ENCODE measurements at places on chromosomes 3 and 15.
A peak's percentile ranks its signal among the peaks of the same experiment; 100 is the strongest.

DNA sequence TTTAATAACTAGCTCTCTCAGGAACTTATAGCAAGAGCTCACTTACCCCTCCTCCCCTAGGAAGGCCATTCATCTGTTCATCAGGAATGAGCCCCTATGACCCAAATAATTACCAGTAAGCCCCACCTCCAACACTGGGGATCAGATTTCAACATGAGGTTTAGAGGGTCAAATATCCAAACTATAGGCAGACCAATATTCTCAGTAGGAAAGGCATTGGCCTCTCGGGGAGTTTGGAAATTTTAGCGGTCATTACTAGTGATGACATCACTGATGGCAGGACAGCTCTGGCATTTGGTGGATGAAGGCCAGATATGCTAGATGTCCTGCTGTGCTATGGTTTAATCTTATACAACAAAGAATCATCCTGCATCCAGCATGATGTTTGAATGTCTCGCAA, 15.2 kb upstream of the CD47 start:
- no peak for DNase-seq

- DNase-seq: no peak
Measured at GRCh38 chr15:66702787-66703539, 927 bp downstream of the SMAD6 start.

DNA sequence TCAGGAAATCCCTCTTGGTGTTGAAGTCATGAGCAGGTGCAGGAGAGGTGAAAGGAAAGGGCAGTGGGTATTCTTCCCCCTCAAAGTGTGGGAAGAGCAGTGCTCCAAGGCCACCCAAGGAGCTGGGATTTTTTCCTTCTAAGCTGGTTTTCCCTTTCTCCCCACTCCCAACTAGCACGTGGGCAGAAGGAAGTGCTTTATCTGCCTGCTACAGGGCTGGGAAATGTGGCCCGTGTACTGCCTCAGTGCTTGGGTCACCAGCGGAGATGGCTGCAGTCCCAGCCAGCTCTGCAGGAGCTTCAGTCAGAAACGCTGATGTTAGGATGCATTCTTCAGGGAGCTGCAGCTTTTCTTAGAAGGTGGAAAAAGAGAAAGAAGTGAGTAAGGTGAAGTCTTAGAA, 99.2 kb downstream of the CACNA1D start:
- DNase-seq: no peak

DNA sequence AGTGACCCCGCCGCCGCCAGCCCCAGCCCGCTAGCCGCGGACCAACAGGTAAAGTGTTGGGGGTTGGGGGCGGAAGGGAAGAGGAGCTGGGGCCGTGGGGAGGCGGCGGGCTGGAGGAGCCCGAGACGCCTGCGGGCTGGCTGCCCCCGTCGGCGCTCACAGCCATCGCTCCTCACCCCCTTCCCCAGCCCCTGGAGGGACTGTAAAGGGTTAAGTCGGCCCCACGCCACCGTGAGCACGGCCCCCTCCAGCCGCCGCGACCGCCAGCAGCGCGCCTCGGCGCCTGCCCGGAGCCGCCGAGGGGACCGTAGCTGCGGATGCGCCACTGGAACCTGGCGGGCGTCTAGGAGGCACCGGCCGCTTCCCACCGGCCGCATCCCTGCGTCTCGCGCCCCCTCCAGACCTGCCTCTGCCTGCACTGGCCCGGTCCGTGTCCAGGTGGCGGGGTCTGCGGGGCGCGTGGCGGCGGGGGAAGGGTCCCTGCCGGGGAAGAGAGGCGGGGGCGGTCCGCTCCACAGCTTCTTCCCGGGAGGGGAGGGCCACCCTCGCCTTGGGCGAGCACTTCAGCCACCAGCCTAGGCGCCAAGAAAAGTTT, 522 bp downstream of the MED12L start:
- DNase-seq: no peak

DNA sequence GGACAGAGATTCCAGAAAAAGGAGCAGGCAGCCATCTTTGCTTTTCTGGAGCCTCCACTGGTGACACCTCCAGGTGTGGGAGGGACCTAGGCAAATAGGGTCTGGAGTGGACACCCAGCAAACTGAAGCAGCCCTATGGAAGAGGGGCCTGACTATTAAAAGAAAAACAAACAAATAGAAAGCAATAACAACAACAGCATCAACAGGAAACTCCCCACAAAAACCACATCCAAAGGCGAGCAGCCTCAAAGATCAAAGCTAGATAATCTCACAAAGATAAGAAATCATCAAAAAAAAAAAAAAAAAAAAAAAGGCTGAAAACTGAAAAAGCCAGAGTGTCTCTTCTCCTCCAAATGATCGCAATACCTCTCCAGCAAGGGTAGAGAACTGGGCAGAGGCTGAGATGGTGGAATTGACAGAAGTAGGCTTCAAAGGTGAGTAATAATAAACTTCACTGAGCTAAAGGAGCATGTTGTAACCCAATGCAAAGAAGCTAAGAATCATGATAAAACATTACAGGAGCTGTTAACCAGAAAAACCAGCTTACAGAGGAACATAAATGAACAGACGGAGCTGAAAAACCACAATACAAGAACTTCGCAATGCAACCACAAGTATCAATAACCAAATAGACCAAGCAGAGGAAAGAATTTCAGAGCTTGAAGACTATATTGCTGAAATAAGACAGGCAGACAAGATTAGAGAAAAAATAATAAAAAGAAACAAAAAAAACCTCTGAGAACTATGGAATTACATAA, 225.4 kb downstream of the CTNNB1 start:
- peak; percentile 17 for DNase-seq

GRCh38 chr3:124935264-124935663, 713 bp upstream of the MUC13 start:
- DNase-seq: no peak

Data from epithelial cell of esophagus (primary cell).